Hippocampal formation (tissue), 2 donors: ENCODE measurements at places on chromosomes 6 and 20.

DNA sequence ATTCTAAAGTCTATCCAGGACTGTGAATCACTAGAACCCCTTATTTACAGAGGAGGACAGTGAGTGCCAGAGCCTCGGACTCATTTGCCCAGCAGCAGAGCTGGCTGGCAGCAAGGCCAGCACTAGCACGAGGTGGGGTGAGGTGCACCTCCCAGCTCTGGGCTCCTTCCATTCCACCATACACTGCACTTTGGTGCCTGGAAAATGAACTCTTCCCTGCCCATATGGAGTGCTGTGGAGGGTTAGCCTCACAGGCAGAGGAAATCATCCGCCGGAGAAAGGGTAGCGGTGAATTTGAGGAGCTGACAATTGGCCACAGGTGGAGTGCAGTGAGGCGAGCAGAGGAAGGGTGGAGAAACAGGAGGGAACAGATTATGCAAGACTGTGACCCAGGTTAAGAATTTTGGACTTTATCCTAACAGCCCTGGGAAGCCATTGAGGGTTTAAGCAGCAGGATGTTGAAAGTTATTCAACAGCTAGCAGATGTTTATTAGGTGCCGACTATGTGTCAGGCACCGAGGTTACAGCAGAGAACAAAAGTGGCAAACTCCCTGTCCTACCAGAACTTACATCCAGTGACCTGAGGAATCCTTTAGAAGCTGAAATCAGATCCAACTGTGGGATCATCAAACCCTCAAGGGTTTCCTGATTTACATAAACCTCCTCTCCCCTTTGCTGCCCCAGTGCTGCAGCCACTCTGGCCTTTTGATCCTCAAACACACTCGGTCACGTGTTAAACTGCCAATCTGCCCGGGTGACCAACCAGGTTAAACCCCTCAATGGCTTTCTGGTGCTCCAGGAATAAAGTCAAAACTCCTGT, 6.2 kb downstream of the TRIM26 start:
- no peak for DNase-seq

DNA sequence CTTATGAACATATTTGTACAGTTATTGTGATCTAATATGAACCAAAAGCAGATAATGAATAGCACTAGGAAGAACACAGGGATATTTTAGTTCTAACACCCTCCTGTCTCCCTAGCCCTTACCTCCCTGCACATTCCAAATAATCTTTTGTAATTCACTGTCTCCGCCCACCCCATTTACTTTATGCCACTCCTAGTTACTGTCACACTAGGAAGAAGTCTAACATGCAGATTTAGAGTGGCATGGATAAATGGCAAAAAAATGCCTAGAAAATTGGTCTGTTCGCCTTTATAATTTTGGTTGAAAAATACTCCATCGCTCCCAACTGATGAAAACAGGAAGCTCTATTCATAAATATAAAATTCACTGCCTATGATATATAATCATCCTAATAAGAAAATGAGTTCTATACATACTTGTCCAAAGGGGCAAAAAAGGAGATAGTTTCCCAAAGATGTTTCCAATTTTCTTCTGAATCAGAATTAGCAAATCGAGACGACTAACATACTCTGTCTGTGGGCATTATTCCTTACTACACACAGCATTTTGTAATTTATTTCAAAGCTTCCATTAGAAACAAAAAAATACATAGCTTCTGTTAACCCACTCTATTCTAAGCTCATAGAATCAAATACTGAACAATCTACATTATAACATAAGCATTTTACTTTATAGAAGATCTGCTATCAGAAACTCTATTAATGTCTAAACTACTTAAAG, 1.3 kb upstream of the RUNX2 start:
- no peak for DNase-seq

DNA sequence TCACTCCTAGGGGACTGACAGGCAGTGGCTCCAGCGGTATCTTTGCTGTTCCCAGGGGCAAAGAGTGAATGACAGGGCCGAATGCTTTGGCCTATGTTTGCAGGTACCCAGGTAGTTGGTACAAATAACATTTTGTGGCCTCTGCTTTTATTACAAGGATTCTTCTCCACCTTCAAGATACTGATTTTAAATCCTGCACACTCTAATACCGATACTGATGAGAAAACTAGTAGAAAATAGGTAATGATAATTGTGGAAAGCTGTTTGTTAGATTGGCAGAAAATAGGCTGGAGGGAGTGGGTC, 772 bp downstream of the HINT3 start:
- no peak for DNase-seq

GRCh38 chr6:157143171-157143889, 180.0 kb downstream of the TMEM242 start:
- DNase-seq: no peak

GRCh38 chr6:167405778-167406532, 81.1 kb downstream of the TTLL2 start:
- no peak for DNase-seq

DNA sequence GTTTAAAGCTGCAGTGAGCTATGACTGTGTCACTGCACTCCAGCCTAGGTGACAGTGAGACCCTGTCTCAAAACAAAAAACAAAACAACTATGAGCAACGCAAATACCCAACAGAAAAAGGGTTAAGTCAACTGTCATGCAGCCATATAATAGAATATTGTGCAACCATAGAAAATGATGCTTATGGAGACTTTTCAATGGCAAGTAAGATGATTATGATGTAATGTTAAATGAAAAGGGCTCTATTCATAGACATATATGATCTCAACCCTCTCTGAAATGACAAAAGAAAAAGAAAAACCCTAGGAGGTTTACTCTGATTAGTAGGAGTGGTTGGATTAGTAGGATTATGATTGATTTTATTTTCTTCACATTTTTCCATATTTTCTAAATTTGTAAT, 41.3 kb upstream of the TBC1D7 start:
- no peak for DNase-seq

- DNase-seq: no peak
These were observed 13.7 kb upstream of the CDC5L start for GRCh38 chr6:44373787-44374186.

- DNase-seq: no peak
These were observed 22.0 kb downstream of the SOX4 start for GRCh38 chr6:21615504-21615903.

- DNase-seq: no peak
These were observed 38.6 kb upstream of the MARCKS start for GRCh38 chr6:113818578-113818977.
